Activated CD4-positive, alpha-beta T cell treated with anti-CD3 and anti-CD28 coated beads, Interleukin-2, amount 50 U/mL, for 16 hours (primary cell): ENCODE measurements at places on chromosomes 1 and 21.

- DNase-seq, result no peak
Observed at GRCh38 chr1:81208441-81208840, 592.3 kb upstream of the ADGRL2 start.

GRCh38 chr1:15733726-15734226, 2.3 kb upstream of the SLC25A34 start:
- no peak for DNase-seq

- DNase-seq, result no peak
Observed at GRCh38 chr1:58978096-58978495, 194.2 kb upstream of the JUN start.

DNA sequence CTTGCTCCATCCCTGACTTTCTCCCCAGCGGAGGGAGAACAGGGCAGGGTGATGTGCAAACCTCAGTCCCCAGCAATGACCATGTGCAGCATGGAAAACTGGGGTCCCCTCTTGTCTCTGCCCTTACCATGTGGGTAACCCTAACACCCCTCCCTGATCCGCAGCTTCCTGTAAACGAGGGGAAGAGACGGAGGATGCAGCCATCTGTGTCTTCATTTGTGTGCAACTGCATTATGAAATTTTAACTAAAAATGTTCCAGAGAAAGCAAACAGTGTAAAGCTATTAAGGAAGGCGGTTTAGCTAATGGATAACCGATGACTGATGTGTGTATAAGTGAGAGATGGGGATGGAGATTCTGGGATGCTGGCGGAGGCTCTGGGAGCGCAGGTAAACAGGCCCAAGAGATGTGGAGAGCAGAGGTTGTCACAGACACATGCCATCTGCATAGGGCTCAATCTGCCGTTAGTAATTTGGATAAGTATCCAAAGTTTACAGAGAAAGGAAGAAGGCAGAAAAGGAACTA, 206.6 kb downstream of the DSCAM start:
- no peak for DNase-seq

- no peak for DNase-seq
Observed at GRCh38 chr1:231681006-231681405, 54.4 kb downstream of the DISC1 start.

DNA sequence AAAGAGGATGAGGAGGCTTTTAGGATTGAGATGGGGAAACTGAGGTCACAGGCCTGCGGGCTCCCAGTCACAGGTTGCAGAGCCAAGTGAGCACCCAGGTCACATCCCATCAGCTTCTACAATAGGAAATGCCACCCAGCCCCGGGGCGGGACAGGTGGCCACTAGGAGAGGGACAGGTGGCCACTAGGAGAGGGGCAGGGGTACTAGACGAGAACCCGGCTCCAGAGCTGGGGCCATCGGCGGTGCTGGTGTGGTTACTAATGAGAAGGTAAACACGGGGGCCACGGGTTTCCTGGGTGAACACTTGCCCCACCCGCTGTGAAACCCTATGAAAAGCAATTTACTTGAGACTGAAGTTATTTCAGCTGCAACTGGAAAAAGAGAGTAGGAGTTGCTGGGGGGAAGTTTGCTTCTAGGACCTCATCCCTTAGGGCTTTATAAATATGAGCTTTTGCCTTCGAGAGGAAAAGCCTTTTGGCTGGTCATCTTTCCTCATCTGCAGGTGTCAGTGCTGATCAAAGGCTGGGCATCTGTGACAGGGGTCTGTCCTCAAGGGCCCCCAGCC, 52.5 kb downstream of the MRPL37 start:
- no peak for DNase-seq

DNA sequence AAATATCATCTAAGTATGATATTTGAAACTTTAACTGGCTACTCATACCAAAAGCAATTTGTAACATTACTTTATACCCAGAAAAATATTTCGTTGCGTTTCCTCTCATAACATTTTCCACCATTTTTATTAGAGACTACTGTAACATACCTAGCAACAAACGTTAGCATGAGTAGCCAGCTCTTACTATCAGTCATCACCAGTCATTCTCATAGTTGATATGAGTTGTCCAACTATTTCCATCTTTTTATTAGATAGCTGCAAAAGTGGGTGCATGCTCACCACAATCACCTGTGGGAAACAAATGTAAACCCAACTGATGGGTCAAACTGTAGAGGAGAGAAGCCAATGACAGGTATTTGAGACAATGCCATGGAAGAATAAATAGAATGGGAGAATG, 114.6 kb downstream of the AKT3 start:
- peak; percentile 54 for DNase-seq

- no peak for DNase-seq
Observed at GRCh38 chr1:27367160-27367650, 444 bp upstream of the MAP3K6 start.

DNA sequence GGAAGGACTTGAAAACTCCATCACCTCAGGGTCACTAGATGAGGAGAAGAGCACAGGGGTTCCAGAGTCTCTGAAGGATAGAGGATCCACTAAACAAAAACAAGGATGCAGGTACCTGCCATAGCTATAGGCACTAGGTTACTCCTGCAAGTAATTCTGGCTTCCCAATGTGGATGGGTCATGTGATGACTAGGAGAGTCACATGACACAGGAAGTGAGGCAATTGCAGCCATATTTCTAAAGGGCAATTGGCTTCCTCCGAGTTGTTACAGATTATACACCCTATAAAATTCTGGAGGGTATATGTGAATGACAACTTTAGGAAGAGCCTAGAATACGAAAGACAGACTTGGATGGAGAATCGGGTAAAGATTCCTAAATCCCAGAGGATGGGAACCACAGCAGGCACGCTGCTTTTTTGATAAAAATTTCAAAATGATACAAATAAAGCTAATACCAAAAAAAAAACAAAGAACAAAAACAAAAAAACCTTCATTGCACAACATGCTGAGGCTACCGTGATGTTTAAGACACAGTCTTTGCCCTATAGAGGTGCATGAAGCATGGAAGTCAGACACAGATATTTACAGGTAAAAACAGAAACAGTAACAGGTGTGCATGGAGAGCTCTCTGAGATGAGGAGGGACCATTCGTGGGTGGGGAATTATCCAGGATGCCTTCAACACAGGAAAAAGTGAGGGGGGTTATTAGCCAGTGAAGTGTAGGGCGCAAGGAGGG, 10.5 kb downstream of the MTX1 start:
- DNase-seq, result peak; percentile 45
